ENCODE measurements at places on chromosomes 7 and 10.

DNA sequence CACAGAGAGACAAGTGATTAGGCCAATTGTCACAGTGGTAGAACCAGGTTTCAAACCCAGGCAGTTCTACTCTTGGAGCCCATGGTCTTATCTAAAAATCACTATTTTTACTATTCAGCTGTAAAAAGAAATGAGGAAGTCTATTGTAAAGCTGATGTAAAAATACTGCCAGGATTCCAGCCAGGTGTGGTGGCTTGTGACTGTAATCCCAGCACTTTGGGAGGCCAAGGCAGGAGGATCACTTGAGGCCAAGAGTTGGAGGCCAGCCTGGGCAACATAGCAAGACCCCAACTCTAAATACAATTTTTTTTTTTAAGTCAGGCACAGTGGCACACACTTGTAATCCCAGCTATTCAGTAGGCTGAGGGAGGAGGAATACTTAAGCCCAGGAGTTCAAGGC lies 40.4 kb downstream of the HIP1 start:
- no peak for DNase-seq

GRCh38 chr7:47142169-47142866 lies 439.6 kb downstream of the TNS3 start:
- DNase-seq, result no peak

DNA sequence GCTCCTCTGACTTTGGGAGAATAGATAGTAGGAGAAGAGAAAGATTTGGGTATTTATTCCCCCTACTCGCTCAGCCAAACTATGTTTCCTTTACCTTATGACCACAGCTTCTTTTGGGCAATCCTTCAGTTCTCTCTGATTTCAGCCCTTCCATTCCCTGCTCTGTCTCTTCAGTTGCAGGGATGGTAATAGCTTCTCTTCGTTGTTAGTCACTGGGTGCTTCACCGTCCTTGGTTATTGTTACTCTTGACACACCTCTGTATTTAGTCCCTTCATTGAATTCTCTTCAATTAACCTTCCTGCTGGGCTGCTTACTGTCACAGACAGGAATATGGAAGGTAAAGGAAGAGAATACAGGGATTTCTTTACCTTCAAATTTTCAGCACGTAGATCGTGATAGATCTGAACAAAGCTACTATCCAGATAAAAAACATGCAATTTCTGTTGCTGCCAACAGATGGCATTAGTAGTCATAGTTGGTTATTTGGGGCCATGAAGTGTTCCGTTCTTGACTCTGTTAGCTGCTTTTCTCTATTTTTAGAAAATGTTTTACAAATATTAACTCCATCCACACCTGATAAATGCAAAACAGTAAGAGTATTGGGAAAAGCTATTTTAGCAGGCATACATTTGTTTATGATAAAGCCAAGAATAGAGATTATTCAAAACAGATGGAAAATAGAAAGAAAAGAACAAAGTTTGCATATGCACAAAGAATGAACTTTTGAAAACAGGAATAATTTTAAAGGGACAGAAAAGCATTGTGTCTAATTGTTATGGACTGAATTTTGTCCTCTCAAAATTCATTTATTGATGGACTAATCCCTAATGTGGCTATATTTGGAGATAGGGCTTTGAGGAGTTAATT lies 14.0 kb upstream of the PTTG1IP2 start:
- no peak for DNase-seq

GRCh38 chr7:129832701-129833227 lies 120.0 kb downstream of the UBE2H start:
- no peak for DNase-seq

- no peak for DNase-seq
These were observed 828.2 kb downstream of the TNS3 start for GRCh38 chr7:46753662-46754061.

DNA sequence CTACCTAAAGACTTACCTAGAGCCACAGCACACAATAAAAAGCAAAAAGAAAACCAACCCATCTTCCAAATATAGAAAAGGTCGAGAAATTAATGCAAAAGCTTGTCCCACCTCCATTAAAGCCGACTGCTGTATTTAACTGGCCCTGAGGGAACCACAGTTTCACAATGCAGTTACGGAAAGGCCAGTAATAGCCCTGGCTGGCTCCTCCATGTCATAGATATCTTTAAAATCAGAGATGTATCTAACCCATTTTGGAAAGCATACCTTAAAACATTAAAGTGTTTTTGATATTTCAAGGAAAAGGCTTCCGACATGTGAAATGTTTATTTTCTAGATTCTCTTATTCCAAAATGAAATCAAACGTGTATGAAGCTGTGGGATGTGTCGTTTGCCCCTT lies 23.0 kb downstream of the HDAC9 start:
- DNase-seq, result no peak

DNA sequence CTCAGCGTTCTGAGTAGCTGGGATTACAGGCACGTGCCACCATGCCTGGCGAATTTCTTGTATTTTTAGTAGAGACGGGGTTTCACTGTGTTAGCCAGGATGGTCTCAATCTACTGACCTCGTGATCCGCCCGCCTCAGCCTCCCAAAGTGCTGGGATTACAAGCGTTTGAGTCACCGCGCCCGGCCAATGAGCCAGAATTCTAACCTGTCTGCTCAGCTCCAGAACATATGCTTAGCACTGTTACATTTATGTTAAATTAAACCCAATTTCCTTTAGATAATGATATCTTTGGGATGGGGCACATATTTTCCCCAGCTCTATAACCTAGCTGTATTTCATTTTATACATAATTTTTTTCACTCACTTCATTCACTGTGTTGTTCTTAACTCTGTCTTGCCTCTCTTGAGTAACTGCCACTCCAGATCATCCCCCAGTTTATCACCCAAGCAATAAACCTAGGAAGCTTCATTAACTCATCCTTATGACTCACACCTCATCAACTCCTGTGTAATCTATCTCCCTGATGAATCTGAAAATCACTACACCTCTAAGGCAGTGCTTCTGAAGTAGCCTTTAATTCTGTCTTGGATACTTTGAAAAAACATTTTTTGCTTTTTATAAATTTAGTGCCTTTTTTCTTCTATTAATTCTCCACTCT lies 559.7 kb upstream of the ZWINT start:
- DNase-seq, result no peak

DNA sequence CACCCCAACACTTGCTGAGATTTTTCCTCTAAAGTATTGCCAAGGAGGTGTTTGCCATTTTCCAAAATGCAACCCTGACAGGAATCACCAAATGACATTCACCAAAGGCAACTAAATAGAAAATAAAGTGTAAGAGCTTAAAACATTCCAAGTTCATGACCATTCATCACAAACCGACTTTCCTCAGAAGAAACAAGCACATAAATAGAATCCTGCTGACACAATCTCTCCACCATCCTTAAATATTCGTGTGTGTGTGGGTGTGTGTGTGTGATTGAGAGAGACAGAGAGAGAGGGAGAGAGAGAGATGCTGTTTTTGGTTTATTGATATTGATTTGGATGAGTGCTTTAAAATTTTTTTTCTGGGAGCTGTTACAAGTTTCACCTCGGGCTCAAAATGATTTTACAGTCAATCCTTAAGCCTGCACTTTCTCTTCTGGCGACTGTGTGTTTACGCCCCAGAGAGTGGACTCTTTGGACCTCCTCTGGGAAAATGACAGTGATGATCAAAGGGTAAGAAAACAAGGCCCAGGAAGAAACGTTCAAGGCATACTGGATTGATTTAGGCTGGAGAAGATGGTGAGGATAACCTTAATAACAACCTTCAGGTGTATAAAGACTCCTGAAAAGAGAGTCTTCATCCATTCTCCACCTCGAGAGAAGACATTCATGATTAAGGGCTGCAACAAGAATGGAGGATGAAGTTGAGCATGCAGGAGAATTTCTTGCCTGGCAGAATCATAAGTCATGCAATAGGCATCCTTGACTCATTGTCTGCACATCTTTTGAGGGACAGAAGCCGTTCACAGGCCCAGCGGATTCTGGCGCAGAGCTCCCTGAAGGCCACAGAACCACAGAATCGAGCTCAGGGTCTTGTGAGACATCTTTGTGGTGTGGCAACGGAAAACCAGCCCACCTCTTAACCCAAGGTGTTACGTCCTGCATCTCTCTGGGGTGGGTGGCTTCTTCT lies 104.4 kb upstream of the FGFR2 start:
- DNase-seq, result no peak

DNA sequence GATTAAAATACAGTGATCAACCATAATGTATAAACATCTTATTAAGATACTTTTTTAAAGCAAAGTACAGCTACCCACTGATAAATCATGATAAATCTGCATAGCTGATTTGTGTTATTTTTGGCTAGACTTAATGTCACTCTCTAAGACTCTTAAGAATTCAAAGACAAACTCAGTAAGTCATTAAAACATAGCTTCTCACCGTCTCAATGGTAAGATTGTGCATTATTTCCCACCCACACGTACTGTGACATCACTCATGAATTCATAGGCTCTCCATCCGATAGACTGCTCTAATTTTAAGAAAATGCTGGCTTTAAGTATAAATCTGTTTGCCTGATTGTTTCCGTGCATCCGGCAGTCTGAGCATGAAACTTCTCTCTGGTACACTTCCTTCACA lies 266.1 kb downstream of the GLI3 start:
- no peak for DNase-seq

Measured in effector memory CD4-positive, alpha-beta T cell (primary cell).